Bronchial epithelial cell (primary cell): ENCODE measurements at places on chromosomes 5 and 9. TPM values are rescaled to one million over a fixed set of nuclear protein-coding genes. Genes with fewer than 3 reads are reported as not detected.

DNA sequence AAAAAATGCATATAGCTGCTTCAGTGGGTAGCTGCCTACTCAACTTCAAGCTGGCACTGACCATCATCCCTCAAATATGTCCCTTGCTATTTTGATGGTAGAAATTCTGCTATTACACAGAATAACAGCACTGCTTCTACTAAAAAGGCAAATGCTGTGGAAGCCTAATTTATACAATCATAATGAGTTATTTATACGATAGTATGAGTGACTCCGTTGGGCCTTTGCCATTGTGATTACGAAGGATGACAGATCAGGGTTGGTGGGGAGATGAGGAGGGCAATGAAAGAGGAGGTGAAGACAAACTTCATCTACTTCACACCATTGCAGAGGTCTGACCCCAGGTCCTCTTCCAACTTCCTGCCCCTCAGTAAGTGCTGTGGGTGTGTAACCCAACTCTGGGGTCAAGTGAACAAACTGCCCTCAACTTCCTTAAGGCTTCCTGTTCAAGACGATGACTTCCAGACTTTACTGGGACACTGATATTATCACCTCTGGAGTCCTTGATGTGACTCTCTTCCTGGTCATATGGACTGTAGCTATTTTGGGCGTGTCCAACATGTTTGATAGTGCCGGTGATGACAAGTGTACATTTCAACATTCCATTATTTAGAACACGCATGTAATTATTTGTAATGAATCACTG, 74.1 kb upstream of the RPS23 start:
- DNase-seq, result peak; percentile 86

Gene PTPRD
- 2.9 and 10.9 TPM in 2 replicates for total RNA-seq

Gene TSSK1B
- 0.26 TPM in 2 replicates for total RNA-seq

Gene ZNF622
- total RNA-seq, result 59.9 and 72.7 TPM in 2 replicates
